ENCODE measurements at places on chromosomes 7 and 10.

GRCh38 chr7:6571160-6571779, 6.0 kb upstream of the ZDHHC4 start:
- no peak for DNase-seq

DNA sequence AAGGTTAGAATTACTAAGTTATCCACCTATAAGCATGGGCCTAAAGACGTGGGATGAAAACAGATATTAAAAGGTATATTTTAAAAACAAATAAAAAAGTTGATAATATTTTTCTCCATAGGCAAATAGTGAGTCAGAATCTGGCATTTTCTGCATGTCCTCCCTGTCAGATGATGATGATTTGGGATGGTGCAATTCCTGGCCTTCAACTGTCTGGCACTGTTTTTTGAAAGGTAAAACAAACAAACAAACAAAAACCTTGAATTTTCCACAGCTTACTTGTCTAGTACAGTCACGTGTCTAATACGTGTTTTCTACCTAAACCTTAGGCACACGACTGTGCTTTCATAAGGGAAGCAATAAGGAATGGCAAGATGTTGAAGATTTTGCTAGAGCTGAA, 17.4 kb downstream of the HBP1 start:
- no peak for DNase-seq

GRCh38 chr10:48932831-48933664, 6.6 kb downstream of the LRRC18 start:
- no peak for DNase-seq

GRCh38 chr10:36534471-36535002, 590.9 kb upstream of the ANKRD30A start:
- DNase-seq = peak; percentile 96

GRCh38 chr7:133980804-133981203, 146.3 kb upstream of the LRGUK start:
- no peak for DNase-seq

DNA sequence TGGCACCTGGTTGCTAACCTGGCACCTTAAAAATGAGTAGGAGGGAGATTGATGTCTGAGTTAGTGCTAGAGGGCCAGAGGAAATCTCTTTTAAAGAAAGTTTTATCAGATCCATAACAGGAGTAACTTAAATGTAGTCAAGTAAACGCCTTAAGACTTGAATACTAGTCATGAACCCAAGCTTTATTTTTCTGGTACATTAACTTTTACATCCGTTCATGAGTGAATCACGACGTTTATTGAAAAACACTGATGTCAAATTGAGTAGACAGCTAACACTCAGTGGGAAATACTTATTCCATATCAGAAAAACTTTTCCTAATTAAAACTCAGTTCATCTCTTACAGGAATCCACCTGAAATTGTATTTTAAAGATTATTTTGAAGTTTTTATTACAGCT, 6.9 kb upstream of the LAMB1 start:
- DNase-seq = no peak

Data from Daoy (cell line).